ENCODE measurements at places on chromosomes 11 and 22. TPM values are rescaled to one million over a fixed set of nuclear protein-coding genes. Genes with fewer than 3 reads are reported as not detected.

GRCh38 chr11:70908223-70908622 is 344.2 kb downstream of the SHANK2 start:
- no peak overlapping the region for H3K27ac ChIP-seq
- no peak for DNase-seq
- H3K27me3 ChIP-seq: no peaks in the 10 kb centered on the region

DNA sequence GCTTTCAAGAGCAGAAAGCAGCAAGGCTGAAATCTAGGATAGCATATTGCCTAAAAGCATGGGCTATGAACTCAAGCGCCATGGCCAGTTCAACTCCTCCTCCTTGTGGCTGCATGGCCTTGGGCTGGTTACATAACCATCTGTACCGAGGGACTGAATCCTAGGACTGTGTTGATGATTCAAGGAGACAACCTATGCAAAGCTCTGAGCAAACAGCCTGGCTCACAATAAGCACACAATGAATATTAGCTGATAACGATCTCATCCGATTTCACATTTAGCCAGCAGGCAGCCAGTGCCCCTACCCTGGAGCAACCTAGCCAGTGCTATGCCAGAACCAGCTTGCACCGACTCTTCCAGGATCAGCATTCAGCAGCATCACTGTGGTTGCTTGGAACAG is 698.4 kb downstream of the TBC1D22A start:
- no peak overlapping the region for H3K27ac ChIP-seq
- H3K27me3 ChIP-seq: no peaks in the 10 kb centered on the region
- no peaks in the 10 kb centered on the region for H3K4me1 ChIP-seq

- peaks cover 12% of the 10 kb centered on the region for H3K4me1 ChIP-seq
- H3K27ac ChIP-seq: peak overlapping the region; percentile 89
- H3K27me3 ChIP-seq: no peaks in the 10 kb centered on the region
Measured at GRCh38 chr11:121240650-121241303, 51.8 kb upstream of the SC5D start.

DNA sequence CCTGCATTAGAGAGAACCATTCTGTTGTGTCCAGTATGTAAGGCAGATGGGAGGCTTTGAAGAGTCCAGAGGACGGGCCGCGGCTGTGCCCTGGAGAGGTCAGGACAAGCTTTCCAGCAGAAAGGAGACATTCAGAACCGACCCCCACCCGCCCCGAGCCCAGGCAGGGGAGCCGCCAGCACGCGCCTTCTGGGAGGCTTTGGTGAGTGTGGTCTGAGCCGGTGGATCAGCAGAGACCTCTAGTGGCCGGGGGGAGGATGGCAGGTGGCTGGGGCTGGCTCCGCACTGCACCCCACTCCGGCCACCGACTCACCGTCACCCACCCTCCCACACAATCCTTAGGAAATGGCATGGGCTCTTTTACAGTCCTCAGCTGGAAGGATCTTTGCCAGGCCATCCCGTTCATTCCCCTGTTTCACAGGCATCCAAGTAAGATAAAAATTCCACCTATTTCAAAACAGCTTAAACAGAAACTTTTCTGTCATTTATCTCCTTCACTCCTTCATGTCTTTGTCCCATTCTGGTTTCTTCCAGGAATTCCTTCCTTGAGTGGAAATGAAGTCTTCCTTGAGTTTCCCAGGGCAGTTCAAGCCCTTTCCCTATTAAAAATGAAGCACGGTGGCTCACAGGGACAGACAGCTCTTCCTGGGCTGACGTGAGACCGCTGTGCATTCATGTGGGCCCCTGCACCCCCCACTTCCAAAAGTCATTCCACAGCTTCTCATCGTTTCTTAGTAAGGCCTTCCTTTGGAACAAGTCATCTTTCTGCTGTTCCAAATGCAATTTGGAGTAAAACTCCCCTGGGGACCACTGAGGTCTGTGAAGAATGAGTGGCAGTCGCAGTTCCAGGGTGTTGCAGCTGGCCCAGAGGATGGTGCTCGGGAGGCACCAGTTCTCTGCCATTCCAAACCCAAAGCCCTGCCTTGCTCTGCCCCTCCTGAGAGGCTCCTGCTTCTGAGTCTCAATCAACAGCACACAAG is 91.0 kb downstream of the FEZ1 start:
- no peaks in the 10 kb centered on the region for H3K36me3 ChIP-seq
- peak; percentile 94 for DNase-seq
- no peak overlapping the region for H3K4me3 ChIP-seq
- H3K27me3 ChIP-seq: peaks cover 61% of the 10 kb centered on the region
- H3K27ac ChIP-seq: peak overlapping the region; percentile 58
- H3K4me1 ChIP-seq: peaks cover 11% of the 10 kb centered on the region

DNA sequence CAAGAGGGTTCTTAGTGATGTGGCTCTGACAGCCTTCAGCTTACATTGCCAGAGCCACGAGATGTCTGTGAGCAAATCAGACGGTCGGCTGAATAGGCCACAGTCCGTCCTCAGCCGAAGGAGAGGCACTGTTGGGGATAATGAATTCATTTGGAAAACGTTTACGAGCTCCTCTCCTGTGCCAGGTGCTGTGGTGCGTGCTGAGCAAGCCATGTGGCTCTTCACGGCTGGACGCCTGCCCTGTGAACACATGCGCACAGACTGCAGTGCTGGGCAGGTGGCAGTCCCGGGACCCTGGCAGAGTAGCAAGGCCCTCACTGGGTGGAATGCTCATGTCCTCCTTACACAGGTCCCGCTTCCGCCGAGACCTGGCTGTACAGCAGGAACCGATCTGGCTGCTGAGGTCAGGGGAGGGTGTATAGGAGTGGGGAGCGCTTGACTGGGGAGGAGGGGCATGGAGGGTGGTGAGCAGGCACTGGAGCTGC is 6.8 kb downstream of the TBC1D22A start:
- H3K27me3 ChIP-seq: no peaks in the 10 kb centered on the region
- H3K36me3 ChIP-seq: no peaks in the 10 kb centered on the region
- H3K4me3 ChIP-seq: no peak overlapping the region
- DNase-seq: no peak

DNA sequence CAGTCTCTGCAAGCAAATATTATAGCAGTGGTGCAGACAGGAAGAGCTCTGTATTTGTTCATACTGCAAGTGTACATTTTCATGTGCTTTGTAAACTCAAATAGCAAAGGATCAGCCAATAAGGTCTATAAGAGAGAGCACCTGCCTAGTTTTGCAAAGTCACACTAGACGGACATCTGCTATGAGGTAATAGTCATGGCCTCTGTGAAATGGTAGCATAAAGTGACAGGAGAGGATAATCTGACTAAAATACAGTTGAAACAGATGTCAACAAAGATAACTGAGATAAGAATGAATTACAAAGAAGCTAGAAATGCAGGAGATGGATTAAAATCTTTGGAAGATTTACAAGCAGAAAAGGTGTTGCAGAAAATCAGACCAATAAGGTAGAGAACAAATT is 70.6 kb upstream of the SPON1 start:
- no peaks in the 10 kb centered on the region for H3K27me3 ChIP-seq
- no peaks in the 10 kb centered on the region for H3K4me1 ChIP-seq
- DNase-seq: no peak
- H3K27ac ChIP-seq: no peak overlapping the region
- H3K36me3 ChIP-seq: no peaks in the 10 kb centered on the region
- no peak overlapping the region for H3K4me3 ChIP-seq

DNA sequence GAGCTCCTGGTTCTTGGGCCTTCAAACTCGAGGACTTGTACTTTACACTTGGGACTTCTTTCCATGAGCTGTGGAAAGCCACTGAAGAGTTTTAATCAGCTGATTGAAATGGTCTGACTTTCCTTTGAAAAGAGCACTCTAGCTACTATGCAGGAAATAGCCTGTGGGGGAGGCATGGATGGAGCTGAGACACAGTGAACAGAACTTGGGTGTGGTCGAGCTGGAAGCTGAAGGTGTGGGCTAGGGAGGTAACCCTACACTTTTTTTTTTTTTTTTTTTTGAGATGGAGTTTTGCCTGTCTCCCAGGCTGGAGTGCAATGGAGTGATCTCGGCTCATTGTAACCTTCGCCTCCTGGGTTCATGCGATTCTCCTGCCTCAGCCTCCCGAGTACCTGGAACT is 17.5 kb upstream of the CAPRIN1 start:
- no peak overlapping the region for H3K4me3 ChIP-seq
- no peak overlapping the region for H3K27ac ChIP-seq
- H3K4me1 ChIP-seq: no peaks in the 10 kb centered on the region
- H3K36me3 ChIP-seq: no peaks in the 10 kb centered on the region
- DNase-seq: no peak
- no peaks in the 10 kb centered on the region for H3K27me3 ChIP-seq

DNA sequence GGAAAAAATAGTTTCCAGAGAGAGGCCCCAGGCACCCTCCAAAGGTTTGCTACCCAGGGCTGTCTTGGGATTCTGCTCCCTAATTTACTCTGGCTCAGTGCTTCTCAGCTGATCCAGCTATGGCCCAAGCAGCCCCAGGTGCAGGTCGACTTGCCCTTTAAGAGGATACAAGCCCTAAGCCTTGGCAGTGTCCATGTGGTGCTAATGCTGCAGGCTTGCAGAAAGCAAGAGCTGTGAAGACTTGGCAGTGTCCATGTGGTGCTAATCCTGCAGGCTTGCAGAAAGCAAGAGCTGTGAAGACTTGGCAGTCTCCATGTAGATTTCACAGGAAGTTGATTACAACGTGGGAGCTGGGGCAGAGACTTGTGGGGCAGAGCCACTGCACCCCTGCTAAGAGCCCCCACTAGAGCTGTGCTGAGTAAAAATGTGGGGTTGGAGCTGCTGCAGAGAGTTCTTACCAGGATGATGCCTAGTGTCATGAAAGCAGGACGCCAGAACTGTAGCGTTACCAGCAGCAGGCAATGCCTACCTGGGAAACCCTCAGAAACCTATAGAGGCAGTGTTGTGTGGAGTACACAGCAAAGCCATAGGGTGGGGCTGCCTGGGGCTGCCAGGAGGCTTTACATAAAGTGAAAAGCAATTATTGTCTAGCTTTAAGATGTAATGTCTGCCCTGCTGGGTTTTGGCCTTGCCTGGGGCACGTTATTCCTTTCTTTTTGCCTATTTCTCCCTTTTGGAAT is 16.1 kb upstream of the OR52K1 start:
- no peaks in the 10 kb centered on the region for H3K4me1 ChIP-seq
- H3K27ac ChIP-seq: no peak overlapping the region
- no peaks in the 10 kb centered on the region for H3K27me3 ChIP-seq

GRCh38 chr11:17765356-17766072 is 30.9 kb downstream of the KCNC1 start:
- H3K36me3 ChIP-seq: no peaks in the 10 kb centered on the region
- no peak overlapping the region for H3K4me3 ChIP-seq
- H3K27ac ChIP-seq: peak overlapping the region; percentile 73
- no peaks in the 10 kb centered on the region for H3K4me1 ChIP-seq
- no peak for DNase-seq

DNA sequence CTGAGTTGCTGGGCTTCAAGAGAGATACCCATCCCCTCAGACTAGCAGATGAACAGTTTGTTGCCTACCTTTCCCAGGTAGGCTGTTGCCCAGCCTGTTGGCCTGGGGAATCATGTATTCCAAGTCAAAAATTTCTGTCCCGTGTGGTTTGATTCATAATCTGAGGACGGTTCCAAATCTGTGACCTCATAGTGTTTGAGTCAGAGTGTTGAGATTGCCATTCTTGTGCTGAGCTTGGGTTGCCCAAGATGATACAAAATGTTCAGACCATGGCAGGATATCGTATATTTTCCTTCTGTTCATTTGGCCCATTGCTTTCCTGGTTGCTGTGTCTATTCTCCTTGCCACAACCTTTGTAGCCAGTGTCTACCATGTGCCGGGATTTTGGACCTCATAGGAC is 64.3 kb downstream of the CYB5R2 start:
- H3K4me3 ChIP-seq: peak overlapping the region; percentile 73
- H3K27ac ChIP-seq: no peak overlapping the region
- peaks cover 18% of the 10 kb centered on the region for H3K4me1 ChIP-seq
- no peak for DNase-seq
- H3K27me3 ChIP-seq: no peaks in the 10 kb centered on the region

DNA sequence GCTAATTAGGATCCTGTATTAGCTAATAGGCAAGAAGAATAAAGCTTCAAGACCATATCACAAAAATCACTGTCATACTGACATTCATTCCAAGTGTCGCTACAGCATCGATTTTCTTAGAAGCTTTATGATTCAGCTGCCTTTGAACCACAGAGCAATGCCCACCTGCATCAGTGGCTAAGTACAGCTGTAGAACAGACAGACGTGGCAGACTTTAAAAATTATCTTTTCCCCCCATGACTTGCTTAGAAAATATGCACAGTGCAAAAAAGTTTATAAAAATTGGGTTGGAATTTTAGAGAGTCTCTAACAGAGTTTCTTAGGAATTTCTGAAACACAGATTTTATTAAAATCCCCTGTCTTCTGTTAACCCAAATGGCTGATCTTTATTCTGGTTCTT is 120.8 kb downstream of the CADM1 start:
- no peaks in the 10 kb centered on the region for H3K36me3 ChIP-seq
- H3K4me3 ChIP-seq: no peak overlapping the region
- DNase-seq: no peak
- no peak overlapping the region for H3K27ac ChIP-seq

- no peak overlapping the region for H3K4me3 ChIP-seq
- H3K27me3 ChIP-seq: no peaks in the 10 kb centered on the region
- no peak for DNase-seq
- H3K27ac ChIP-seq: no peak overlapping the region
- H3K4me1 ChIP-seq: peaks cover 13% of the 10 kb centered on the region
Measured at GRCh38 chr11:16781936-16782919, 43.8 kb downstream of the C11orf58 start.

GRCh38 chr11:2220173-2220771 is 48.7 kb upstream of the TH start:
- H3K27ac ChIP-seq: no peak overlapping the region
- no peaks in the 10 kb centered on the region for H3K4me1 ChIP-seq
- no peaks in the 10 kb centered on the region for H3K36me3 ChIP-seq

GRCh38 chr11:84751371-84751770 is 875.8 kb downstream of the DLG2 start:
- H3K27ac ChIP-seq: no peak overlapping the region
- no peak overlapping the region for H3K4me3 ChIP-seq
- no peaks in the 10 kb centered on the region for H3K27me3 ChIP-seq
- DNase-seq: no peak

- no peaks in the 10 kb centered on the region for H3K27me3 ChIP-seq
- no peak overlapping the region for H3K27ac ChIP-seq
- H3K36me3 ChIP-seq: no peaks in the 10 kb centered on the region
- DNase-seq: peak; percentile 89
Measured at GRCh38 chr11:68956142-68956541, 24.6 kb downstream of the MRGPRD start.

Gene OR51B6
- not detected for total RNA-seq

Gene RELT
- total RNA-seq: 14.7 TPM

Measured in endodermal cell (in vitro differentiated cells).